Stimulated activated CD8-positive, alpha-beta memory T cell treated with anti-CD3 and anti-CD28 coated beads, Interleukin-7, amount 100 ng/mL, for 48 hours (primary cell): ENCODE measurements at places on chromosomes 2 and 18.
A peak's percentile ranks its signal among the peaks of the same experiment; 100 is the strongest.

GRCh38 chr2:156189143-156189542 lies 143.4 kb downstream of the NR4A2 start:
- no peak for DNase-seq

- no peak for DNase-seq
These were observed 186.6 kb downstream of the MTX2 start for GRCh38 chr2:176455816-176456291.

DNA sequence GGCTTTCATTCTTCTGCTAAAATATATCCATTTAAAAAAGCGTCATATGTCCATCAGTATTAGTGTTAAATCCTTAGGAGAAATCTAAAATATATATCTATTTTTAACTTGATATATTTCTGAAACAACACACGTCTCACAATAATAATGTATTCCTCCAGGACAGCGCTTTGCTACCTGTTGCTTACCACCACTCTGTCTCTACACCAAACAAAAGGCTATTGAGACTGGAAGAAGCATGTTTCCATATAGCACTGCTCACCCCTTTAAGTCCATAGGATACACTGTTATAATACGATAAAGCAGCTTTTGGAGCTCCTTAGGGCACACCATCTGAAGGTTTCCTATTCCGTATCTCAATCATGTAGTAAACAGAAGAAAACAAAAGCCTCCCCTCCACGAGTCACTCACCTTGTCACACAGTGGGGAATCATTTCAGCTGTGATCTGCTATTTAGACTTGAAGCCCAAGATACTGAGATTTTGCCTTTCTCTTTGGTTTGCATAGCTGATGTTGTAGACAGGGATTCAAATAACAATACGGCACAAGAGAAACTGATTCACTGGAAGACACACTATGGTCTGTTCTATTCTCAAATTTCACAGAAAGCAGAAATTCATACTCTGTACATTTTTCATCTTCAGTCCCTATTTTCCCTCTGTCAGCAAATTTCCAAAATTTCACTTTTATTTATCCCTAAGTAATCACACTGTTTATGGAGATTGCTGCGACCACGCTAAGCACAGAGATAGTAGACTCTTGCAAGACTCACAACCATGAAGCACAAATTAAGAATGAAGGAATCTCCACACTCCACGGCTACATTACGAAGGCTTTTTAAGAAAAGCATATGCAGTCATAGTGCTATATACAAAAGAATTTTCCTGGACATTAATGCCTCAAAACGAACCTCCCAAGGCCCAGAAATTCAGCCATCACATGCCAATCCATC lies 187.1 kb downstream of the TCF4 start:
- no peak for DNase-seq

DNA sequence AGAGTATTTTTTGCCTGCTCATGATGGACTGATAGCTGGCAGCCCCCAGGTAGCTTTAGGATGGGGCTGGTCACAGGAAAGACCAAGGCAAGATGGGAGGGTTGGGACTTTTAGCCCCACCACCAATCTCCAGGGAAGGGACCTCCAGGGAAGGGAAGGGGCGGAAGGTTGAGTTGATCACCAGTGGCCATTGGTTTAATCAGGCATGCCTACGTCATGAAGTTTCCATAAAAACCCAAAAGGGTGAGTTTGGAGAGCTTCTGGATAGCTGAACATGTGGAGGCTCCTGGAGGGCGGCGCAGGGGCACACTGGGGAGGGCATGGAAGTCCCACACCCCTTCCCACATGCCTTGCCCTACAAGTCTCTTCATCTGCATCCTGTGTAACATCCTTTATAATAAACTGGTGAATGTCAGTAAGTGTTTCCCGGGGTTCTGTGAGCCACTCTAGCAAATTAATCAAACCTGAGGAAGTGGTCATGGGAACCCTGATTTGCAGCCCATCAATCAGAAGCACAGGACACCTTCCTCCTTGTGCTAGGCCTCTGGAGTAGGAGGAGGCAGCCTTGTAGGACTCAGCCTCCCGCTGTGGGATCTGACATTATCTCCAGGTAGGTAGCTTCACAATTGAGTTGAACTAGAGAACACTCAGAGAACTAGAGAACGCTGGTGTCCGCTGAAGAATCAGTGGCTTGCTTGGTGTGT lies 30.3 kb downstream of the RAB31 start:
- DNase-seq, result no peak

DNA sequence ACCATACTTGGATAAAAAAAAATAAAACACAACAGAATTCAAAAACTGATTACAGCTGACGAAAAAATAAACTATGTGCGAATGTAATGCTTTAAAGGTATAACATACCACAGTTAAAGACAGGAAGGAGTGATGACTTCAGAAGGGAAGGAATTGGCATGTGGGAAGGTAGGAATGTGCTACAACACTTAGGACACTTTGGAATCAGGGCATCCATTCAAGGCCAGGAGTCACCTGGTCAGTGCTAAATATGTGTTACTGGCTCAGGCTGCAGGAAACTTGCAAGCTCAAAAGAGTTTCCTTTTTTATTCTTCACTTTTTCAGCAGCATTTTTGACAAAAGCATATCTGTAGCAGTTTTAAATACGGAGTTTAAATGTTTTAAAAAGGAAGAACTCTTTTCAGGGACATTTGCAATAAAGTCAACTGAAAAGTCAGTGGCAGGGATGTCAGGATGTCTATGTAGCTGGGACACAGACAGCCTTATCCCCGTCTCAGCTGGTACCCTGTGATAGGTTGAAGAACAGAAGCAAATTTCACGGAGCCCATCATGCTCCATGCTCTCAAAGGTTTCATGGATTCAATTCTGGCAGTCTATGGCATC lies 138.0 kb upstream of the KLHL14 start:
- DNase-seq, result no peak

- no peak for DNase-seq
These were observed 75.4 kb upstream of the NFATC1 start for GRCh38 chr18:79320216-79320850.

DNA sequence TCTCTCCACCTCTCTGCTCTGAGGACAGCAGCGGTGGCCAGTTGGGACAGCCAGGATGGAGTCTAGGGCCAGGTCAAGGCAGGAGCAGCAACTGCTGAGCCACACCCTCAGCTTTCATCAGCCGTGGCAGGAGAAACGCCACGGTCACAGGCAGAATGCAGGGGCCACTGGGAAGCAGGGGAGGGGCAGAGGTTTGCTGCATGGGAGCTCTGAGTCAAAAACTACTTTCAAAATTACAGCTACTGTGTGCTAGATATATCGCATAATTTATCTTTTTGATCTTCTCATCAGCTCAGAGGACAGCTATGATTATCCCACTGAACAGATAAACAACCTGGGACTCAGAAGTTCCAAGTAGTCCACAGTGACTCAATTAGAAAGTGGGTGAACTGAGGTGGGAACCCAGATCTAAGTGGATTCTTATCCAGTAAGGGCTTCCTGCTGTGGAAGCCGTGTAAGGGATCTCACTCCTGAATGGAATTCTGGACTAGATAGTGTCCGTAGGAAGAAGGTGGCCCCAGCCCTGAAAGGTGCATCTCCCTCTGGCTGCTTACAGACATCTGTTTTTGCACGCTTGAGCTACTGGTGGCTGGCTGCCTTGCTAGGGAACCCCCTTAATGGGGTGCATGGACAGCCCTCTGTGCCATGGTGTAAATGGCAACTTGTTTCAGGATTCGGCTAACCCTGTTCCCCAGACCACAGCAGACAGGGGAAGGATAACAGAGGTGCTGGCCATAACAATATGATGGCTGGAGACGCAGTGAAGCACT lies 194.6 kb upstream of the SMAD2 start:
- DNase-seq, result peak; percentile 48

- DNase-seq, result no peak
These were observed 47.2 kb upstream of the STON1 start for GRCh38 chr2:48482769-48483168.

- DNase-seq, result no peak
These were observed 47.3 kb downstream of the QPCT start for GRCh38 chr2:37391711-37392110.

DNA sequence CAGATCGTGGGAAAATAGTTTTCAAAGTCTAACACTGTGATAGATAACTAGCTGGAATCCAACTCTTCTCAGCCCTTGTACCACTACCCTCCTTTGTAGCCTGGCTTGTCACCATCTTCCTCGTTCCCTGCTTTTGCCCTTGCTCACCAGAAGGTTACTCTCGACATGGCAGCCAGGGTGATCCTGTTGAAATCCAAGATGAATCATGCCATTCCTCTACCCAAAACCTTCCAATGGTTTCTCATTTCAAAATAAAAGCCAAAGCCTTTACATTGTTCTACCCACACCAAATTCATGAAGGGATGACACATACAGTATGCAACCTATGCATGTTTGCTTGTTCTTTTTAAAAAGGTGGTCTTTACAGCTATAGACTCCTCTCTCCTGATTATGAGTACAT lies 45.7 kb downstream of the STAT4 start:
- DNase-seq, result no peak

- DNase-seq, result no peak
These were observed 85.2 kb upstream of the ITGA4 start for GRCh38 chr2:181371782-181372645.

DNA sequence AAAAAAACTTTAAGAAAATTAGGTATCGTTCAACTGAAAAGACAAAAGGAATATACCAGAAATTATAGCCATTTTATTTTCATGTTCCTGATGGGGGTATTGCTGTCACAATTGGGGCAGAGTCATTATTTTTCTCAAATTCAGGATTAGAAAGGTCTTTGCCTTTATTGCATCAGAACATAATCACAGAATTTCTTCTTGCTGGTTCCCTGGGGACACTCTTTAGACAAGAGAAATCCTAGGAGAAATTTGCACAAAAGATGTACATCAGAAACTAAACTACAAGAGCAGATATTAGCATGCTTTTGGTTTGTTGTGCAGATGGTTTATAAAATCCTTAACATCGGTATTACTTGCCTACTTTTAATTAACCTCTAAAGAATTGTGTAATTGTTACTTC lies 103.2 kb downstream of the NCOA1 start:
- no peak for DNase-seq

DNA sequence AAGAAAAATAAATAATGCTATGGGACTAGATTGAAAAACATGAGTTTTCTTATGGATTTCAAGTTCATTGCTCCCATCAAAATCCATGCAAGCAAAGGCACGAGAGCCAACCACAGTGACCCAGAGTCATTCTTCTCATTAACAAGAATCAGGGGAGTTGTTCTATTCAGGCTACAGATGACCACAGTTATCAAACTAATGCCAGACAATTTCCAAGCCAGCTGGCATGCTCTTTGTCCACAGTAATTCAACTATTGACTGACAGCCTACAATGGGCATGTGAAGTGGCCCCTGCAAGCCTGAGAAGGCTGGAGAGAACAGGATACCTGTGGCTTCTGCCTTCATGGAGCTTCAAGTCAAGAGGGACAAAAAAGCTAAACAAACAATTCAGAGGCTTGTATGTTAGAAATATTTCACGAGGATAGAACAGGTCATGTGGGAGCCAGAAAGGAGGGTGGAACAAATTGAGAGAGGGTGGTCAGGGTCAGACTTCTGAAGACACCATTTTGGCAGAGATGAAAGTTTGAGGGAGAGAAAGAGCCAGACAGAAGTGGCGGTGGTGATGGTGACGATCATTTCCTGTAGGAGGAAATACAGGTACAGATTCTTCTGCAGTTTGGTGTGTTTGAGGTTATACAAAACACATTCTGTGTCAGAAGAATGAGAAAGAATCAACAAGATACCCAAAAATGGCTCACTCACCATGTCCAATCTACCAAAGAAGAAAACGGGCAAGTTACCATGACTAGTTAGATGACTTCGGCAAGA lies 732.4 kb downstream of the RNF144A start:
- DNase-seq, result no peak

- DNase-seq, result no peak
These were observed 11.5 kb downstream of the GNLY start for GRCh38 chr2:85705680-85706039.

GRCh38 chr2:99644419-99644787 lies 154.6 kb upstream of the REV1 start:
- DNase-seq, result no peak
